ENCODE measurements at places on chromosomes 11 and 22.

DNA sequence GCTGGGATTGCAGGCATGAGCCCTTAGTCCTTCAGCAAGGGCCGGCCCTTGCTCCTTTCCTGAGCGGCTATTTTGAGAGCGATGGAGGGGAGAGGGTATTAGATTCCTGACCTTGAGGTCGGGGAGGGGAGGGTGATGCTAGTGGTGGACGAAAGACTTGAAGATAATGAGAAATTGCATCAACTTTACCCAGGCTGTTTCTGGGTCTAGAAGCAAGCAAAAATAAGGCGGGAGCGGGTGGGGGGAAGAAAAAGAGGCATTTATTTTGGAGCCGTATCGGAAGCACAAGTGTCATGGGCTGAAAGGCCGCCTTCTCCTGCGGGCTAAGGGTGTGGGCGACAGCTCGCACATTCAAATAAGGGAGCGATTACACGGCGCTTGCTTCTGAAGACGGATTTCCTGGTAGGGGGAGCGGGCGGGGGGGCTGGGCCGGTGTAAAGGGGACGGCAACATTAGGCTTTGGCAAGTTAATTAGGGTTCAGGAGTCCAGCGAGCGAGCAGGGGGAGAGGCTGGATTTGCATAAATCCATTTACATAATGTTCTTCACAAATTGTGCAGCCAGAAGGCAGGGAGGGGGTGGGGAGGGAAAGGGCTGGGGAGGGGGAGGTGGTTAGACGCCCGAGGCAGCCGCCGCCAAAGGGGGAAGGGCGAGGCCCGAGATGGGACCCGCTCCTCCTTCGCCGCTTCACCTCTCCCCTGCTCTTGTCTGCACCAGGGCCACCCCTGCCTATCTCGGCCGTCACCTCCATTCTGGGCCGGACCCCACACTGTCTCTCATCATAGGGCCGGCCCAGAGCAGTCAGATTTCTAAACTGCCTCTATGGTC is 245.9 kb downstream of the MIAT start:
- DNase-seq, result no peak

- DNase-seq, result no peak
Observed at GRCh38 chr11:16606784-16607674, 131.4 kb upstream of the C11orf58 start.

DNA sequence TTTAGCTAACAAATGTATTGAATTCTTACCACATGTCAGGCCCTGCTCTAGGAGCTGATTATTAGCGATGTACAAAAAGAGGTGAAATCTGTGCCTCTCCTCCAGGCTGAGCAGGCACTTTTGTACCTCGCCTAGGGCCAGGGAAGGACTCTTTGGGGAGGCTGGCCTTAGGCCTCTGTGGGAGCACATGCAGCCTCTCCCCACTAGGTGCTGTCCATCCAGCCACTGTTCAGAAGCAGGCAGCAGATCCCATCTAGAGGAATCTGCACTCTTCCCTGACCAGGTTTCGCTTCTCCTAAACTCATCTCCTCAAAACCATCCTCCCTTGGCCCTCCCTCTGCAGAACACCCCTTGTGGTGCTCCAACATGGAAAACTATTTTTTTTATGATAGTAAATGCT is 51.9 kb upstream of the WT1 start:
- no peak for DNase-seq

- DNase-seq, result no peak
Observed at GRCh38 chr11:1472180-1473005, 14.2 kb downstream of the MOB2 start.

GRCh38 chr22:19571995-19572394 is 47.8 kb upstream of the CLDN5 start:
- no peak for DNase-seq

DNA sequence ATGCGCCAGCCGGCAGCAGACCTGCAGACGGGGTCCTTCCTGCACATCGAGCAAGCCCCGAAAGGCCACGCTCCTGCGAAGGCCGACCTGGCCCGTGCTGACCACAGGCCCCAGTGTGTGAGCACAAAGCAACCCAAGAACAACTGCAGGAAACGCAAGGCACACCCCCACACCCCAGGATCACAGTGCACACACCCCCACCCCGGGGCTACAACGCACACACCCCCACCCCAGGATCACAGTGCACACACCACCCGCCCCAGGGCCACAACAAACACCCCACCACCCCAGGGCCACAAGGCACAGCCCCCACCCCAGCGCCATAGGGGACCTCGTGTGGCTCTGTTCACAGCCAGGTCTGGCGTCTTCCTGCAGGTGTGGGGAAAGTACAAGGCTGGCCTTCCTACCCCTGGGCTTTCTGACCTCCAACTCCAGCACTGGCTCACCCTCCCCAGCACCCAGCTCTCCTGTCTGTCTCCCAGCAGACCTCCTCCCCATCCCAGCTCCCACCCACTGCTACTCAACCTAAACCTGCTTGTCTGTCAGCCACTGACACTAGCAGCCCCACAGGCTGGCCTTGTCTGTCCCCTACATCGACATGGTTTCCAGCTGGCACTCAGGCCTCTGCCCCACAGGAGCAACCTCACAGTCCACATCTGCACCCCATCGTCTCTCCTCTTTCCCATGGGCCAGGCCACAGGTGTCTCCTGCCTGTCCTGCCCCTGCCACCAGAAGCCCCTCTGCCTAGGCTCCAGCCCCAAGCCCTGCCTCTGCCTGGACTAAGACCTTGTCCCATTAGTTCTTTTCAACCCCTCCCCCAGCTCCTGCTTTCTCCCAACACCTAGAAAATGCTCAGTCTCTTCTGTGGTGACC is 20.5 kb upstream of the EFCAB6 start:
- no peak for DNase-seq

- no peak for DNase-seq
Observed at GRCh38 chr11:64868904-64869570, 9.4 kb downstream of the EHD1 start.

GRCh38 chr11:45616802-45617549 is 48.4 kb downstream of the CHST1 start:
- no peak for DNase-seq

- no peak for DNase-seq
Observed at GRCh38 chr22:39254789-39255298, 10.1 kb upstream of the PDGFB start.

DNA sequence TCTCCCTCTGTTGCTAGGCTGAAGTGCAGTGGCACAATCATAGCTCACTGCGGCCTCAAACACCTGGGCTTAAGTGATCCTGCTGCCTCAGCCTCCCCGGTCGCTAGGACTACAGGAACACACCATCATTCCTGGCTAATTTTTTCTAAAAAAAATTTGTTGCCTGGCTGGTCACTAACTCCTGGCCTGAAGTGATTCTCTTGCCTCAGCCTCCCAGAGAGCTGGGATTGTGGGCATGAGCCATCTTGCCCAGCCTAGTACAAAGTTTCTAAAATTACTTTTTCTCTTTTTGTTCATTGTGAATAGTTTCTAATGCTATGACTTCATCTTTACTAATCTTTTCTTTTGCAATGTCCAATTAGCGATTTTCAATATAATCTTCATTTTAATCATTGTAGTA is 12.5 kb downstream of the RBM7 start:
- no peak for DNase-seq

DNA sequence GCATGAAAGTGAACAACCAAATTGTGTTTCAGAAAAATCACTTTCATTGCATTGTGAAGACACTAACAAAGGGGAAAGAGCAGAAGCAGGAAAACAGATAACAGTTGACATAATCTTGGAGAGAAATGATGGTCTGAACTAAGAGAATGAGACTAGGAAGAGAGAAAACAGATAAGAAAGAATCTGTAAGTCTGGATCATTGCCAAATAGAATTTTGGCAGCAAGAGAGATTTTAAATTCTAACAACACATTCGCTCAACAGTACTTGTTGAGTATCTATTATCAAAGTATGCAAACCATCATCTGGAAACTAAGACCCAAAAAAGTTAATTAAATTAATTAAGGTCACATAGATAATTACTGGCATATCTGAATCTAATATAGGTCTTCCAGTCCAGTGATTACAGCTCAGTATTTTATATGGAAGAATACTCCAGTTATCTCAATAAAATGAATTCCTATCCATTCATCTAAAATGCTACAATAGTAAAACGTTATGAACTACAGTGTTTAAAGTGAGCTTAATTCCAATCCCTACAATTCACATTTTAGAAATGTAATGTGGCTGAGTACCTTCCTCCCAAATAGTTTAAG is 166.7 kb upstream of the FAT3 start:
- no peak for DNase-seq

DNA sequence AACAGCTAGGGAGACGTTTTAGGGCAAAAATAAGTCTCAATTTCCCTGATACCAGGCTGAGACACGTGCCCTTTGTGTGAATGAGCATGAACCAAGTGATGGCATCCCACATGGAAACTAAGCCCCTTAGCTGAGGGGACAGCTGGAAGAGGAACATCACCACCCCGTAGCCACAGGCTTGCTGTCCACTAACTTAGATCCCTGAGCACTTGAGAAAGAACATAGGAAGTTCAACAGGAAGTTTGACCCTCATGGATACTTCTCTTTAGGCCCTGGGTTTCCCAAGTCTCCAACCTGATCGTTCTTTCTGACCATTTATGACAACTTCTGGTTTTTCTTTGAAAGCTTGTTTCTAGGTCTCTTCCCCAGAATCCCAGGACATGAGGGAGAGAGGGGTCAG is 11.6 kb upstream of the CKAP5 start:
- no peak for DNase-seq

- DNase-seq, result no peak
Observed at GRCh38 chr11:109267293-109268095, 154.5 kb upstream of the C11orf87 start.

DNA sequence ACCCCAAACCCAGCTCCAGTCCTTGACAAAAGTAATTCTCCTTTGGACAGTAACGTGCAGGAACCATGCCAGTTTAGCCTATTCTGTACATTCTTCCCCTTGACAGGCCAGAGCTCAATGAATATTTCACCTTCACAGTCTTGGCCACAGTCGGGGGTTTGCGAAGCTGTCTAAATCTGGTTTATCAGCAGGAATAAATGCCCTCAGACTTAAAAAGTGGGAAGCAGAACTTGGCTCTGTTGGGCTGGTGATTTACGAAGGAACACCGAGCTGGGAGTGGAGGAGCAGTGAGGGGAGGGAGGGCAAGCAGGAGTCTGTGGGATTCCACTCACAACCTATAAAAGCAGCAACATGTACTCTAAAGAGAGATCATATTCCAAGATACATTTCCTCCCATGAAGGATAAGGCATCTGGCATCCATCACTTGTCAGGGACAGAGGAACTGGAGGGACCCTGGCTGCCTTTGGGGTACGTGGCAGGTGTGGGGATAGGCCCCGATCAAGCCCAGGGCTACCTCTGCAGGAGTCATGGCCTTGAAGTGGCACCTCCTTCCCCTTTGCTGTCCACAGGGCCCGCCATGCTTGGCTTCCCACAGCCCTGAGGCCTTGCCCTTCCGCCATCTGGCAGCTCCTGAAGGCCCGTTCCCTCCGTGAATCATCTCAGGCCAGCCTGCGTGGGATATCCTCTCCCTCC is 154.3 kb downstream of the ADAMTS15 start:
- no peak for DNase-seq

DNA sequence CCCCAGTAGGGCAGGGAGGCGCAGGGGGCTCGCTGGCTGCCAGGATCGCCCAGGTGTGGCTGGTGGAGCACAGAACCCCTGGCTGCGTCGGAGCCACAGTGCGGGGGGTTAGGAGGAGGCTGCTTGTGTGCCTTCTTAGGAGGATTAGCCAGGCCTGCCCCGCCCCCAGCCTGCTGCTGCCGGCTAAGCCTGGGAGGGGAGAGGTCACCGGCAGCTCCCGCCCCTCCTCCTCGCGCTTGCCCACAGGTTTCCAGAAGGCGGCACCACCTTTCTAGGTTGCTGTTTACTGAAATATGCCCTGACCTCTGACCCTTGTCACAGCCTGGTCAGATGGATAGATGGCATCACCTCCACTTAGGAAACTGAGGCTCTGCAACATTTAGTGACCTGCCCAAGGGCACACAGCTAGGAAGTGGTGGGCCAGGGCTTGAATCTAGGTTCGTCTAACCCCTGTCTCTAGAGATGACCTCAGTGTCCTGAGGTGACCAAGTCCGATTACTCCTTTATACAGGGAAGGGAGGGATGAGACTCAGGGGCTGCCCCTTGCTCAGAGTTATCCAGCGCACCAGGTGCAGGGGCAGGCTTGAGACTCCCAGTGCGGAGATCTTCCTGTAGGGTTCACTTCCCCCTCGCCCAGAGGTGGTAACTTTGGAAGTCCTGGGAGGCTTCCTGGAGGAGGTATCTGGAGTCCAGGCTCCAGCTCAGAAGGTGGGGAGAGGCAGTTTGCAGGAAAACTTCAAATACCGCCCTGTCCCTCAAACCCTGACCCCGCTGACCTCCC is 44.0 kb downstream of the MYO7A start:
- DNase-seq, result no peak

GRCh38 chr11:62676698-62677097 is 2.2 kb downstream of the UBXN1 start:
- no peak for DNase-seq

DNA sequence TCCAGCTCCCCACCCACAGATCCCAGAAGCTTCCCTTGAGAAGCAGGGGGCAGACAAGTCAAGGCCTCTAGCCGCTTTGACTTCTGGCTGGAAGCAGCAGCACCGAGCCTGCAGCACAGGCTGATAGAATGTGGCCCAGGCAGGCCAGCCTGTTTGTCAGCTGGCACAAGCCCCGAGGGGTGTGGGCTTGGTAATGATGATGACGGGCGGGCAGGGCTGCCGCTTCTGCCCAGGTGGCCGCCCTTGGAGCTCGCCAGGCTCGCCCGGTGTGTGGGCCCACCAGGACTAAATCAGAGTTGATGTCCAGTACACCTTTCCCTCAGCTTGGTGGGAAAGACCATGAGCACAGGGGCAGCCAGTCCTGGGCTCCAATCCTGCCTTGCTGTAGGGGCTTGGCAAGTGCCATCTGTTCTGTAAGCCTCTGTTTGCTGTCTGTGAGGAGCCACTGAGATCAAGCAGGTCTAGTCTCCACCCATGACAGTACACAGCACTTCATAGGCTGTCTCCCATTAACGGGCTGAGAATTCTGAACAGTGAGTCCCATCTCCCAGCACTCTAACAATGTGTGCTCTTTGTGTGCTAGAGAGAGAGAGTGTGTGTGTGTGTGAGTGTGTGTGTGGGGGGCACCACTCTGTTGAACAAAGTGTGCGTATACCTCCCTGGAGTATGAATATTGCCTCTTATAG is 26.8 kb downstream of the MICAL2 start:
- DNase-seq, result no peak

GRCh38 chr22:40512426-40513136 is 123.9 kb downstream of the MRTFA start:
- DNase-seq, result no peak

GRCh38 chr22:17633217-17633997 is 4.9 kb upstream of the ATP6V1E1 start:
- DNase-seq, result no peak

DNA sequence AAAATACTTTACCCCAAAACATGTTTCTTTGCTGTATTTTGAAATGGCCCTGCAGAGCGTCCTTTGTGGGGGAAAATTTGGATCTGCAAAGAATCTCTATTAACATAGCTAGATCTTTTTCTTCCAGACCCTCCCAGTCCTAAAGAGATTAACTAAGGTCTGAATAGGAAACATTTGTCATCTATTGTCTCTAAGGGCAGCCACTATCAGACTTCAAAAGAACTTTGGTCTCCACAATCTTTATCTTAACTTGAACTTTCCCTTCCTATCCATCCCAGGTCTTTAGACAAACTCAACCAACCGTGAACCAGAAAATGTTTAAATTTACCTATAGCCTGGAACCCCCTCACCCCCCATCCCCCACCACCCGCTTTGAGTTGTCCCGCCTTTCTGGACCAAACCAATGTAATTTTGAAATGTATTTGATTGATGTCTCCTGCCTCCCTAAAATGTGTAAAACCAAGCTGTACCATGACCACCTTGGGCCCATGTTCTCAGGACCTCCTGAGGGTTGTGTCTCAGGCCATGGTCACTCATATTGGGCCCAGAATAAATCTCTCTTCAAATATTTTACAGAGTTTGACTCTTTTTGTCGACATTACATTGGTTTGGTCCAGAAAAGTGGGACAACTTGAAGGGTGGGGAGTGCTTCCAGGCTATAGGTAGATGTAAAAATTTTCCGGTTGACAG is 3.5 kb upstream of the KRTAP5-9 start:
- DNase-seq, result no peak
